NCI-H2227 treated with DMSO at 0.1 percent for 48 hours (cell line): ENCODE measurements at places on chromosomes 11 and 22.

DNA sequence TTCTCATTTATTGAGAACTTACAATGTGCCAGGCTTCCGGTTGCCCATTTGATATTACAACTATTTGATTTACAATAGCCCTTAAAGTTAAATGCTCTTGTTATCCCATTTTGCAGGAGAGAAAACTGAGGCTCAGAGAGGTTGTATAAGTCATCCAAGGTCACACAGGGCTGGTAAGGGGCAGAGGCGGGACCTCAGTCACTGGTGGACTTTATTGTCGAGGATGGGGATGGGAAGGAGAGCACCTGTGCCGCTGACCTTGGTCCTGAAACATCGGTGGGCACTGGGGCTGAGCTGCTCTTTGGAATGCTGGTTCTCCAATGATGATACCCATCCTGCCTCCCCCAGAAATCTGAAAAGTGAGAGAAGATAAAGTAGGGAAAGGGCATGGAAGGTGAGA is 265.4 kb downstream of the MIAT start:
- no peak for DNase-seq

DNA sequence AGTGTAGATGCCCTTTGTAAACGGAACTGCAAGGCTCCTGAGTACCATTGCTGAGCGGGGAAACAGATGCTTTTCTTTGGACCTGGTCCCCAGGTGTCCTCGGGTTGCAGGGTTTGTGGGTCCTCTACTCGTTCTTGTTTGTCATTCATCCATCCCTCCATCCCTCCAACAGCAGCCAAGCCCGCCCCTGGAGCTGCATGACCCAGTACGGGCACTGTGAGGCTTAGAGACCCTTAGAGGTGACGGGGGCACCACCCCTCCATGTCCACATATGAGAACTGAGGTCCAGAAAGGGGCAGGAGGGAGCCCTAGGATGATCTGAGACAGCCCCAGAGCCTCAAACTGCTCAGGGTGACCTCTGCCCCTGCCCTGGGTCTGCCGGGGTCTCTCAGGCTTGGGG is 45.4 kb downstream of the WNT11 start:
- no peak for DNase-seq

DNA sequence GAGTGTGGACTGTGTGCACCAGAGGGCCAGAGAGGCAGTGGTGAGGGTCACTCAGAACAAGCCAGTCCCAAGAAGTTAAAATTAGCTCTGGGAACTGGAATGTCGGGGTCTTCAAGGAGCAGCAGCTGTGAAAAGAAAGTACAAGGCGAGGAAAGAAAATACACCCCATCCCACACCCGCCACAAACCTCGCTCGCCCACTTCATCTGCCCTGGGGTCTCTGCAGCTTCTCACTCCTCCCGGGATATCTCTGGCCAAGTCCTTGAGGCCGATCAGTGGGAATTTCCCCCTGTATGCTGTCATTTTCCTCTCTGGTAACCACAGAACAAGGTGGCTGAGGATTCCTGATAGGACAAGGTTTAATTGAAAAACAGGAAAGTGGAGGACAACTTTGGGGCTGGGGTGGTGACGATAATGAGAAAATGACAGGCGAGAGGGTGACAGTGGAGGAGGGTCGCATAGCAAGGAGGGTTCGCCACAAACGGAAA is 36.3 kb upstream of the TIMP3 start:
- DNase-seq, result no peak

DNA sequence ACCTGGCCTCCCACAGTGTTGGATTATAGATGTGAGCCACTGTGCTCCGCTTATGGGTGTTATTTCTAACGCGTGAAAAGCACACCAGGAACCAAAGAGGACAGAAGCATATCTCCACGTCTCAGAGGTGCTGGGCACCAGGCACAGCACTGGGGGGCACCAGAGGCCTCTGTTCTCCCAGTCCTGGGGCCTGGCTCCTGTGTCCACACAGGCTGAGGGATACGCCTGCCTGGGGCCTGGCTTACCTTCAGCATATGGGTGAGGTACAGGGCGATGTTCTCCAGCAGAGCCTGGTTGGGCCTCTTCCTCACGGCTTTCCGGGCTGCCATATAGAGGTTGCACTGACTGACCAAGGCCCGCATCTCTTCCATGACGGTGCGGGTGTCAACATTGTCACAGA is 24.7 kb upstream of the NAP1L4 start:
- DNase-seq, result no peak

GRCh38 chr22:23533328-23533762 is 46.7 kb downstream of the IGLL1 start:
- peak; percentile 51 for DNase-seq

DNA sequence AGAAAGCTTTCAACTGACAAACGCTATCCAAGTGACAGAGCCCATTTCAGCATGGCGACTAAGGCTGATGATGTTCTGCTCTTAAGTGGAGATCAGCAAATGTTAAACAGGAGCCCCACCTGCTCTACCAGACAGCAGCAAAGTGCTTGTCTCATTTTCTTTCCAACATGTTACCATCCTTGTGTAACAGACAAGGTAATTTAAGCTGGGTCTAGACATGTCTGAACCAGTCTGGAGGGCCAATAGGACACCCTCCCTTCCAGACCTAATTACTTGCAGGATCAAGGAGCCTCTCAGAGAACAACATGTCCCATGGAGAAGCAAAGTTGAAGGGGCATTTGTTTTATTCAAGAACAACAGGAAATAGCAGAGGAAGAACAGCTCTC is 3.9 kb upstream of the LMO2 start:
- DNase-seq, result peak; percentile 9

- DNase-seq, result no peak
Measured at GRCh38 chr22:48445113-48445827, 1382.4 kb downstream of the BRD1 start.

DNA sequence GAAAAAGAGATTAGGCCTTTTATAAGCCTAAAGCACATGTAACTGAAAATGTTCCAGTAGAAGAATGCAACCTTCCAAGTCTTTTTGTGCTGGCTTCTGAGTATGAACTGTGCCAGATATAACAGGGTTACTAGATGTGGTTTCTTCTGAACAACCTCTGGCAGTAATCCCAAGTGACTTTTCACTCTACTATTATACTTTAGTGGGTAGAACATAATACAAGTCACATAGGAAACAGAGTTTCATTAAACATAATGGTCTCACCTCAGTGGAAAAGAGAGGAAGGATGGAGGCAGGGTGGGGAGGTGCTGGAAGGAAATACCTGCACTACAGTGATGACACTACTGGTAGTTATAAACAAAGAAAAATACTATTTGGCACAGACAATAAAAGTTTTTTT is 81.3 kb downstream of the PHF21A start:
- DNase-seq, result no peak

DNA sequence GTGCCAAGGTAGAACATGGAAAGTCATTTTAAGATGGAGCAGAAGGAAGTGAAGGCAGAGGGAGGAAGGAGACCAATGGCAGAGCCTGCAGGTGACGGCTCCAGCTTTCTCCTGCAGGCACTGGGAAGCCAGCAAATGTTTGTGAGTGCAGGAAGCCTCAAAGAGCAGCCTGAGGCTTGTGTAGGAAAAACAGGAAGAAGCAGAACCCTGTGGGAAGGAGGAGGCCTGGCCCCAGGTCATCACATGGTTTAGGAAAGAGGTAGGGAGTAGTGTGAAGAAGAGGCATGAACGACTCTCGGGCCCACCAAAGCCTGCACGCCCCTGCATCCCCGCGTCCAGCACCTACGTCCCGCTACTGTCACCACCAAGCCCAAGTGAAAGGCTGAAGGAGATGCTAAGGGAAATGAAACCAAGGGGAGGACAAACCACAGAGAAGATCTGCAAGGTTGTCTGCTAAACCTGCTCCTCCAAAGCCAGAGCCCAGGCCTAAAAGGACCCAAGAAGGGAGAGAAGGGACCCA is 151.5 kb downstream of the CHST1 start:
- DNase-seq, result no peak

- DNase-seq, result no peak
Measured at GRCh38 chr11:47551086-47551485, 1.8 kb downstream of the CELF1 start.

GRCh38 chr22:26496456-26496855 is 12.8 kb downstream of the SRRD start:
- no peak for DNase-seq

- DNase-seq, result no peak
Measured at GRCh38 chr22:30265823-30266444, 717 bp downstream of the OSM start.

- DNase-seq, result peak; percentile 73
Measured at GRCh38 chr11:13207665-13208594, 69.7 kb upstream of the BMAL1 start.

DNA sequence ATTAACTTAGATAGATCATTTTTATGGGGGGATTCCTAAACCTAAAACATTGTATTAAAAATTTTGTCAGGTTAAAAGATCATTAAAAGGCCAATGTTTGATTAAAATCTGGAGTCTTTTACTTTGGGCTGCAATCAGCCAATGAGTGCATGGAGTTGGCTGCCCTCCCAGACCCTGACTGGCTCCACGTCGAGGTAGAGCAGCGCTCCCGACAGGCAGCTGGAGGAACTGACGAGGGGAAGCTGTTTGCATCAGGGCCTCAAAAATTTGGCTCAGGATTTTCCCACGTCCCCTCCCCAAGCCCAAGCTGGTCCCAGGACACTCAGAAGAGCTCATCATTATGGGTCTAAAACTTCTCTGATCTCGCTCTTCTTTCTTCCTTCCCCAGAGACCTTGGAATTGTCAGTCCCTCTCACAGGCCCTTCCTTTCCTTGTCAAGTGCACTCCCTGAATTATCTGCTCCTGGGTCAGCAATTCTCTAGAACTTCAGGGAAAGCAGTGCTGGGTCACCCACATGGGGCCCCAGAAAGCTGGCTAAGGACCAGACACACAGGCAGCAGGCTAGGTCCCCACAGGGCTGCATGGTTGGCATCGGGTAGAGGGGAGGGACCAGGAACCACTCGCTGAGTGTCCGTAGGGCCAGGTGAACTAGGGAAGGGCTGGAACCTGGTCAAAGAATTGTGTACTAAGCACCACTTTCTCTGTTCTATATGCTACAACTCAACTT is 119.6 kb upstream of the IGLL5 start:
- no peak for DNase-seq

GRCh38 chr11:133937015-133937414 is 19.8 kb downstream of the IGSF9B start:
- DNase-seq, result no peak

DNA sequence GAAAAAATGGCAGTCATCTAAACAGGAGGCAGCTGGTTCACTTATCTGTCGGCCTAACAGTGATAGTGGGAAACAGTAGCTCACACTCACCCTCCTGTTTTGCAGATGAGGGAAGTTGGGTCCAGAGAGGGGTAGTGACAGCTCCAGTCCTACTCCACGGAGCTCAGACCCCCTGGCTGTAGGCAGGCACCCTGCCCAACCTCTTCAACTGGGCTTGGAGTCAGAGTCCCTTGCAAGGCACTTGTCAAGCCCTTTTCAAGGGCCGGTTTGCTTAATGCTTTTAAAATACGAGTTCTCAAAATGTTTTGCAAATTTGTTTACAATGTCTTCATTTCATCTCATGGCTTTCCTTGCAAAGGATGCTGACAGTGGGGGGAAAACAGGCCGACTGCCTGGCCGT is 75.1 kb downstream of the BMAL1 start:
- no peak for DNase-seq

DNA sequence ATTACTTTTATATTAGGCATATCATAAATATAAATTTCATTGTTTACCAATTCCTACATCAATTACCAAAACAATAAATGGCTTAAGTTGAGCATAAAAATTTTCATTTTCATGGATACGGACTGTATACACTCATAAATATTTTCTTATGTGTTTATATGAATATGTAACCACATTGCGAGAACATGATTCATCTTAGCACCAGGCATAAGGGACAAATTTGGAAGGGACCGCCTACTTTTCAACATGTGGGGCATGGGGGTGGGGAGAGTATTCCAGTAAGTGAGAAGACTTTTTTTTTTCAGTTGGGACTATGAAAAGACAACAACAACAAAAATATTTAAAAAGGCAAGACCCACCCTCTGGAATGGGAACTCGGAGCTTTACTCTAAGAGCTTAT is 296.1 kb downstream of the RAB38 start:
- no peak for DNase-seq

DNA sequence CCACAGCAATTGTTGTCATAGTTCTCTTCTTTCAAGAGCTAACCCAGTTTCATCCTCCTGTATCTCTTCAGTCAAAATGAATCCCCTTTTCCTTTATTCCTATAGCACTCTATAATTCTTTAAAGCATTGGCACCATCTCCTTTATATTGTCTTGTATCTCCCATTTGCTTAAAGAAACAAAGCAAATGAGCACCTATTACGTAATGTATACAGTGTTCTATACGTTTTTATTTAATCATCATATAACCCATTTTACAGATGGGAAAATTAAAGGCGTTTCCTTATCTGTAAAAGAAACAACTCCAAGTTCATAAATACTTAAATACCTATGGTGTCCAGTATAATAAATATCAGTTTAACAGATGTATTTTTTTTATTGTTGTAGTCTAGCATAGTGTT is 6.4 kb upstream of the REXO2 start:
- DNase-seq, result no peak

DNA sequence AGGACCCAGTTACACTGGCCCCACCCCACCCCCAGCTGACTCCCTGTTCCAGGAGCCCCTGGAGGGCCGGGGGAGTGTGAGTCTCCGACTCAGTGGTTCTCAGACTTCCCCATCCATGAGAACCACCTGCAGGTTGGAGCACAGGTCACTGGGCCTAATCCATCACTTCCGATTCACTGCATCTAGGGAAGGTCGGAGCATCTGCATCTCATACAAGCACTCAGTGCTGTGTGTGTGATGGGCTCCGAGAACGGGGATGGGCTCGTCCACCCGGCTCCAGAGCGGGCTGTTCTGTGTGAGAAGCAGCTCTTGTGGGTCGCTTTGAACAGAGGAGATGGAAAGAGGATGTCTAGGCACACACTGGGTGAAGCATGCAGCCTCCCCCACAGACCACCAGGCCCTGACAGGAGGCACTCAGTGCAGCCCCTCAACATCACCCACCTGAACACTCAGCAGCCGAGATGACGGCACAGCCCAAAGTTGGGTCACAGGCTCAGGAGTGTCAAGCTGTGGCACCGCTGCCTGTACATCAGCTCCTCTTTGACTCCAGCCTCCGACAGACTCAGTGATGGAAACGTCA is 541.4 kb downstream of the BRD1 start:
- no peak for DNase-seq

GRCh38 chr22:24516301-24516737 is 21.2 kb downstream of the UPB1 start:
- DNase-seq, result no peak

DNA sequence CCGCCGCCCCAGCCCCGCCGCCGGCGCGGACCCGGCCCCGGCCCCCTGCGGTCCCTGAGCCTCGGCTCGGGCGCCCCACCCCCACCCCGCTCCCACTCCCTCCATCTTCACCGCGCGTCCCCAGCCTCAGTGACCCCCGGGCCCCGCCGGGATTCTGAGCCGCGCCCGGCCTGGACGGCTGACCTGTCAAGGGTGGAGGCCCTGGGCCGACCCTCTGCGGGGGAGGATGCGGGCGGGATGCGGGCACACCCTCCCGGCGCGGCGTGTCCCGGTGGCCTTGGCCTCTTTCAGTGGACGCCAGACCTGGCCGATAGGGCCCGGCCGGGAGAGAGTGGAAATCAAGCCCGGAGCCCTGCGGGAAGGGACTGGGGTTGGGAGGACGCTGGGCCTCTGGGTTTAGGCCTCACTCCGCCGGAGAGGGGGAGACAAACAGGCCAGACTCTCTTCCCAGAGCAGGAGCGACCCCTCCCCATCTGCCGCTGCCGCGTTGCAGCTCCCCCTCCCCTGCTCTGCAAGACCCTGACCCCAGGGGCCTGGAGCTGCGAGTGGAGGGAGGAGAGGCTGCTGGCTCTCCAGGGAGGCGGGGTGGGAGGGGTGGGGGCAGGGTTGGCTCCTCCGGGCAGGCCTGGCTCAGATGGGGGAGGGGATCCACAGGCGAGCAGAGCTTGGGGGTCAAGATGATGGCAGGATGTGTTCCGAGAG is 525 bp downstream of the MAPK8IP2 start:
- DNase-seq, result peak; percentile 6
